Kidney epithelial cell (primary cell): ENCODE measurements at places on chromosomes 4 and X. TPM values are rescaled to one million over a fixed set of nuclear protein-coding genes. Genes with fewer than 3 reads are reported as not detected.

DNA sequence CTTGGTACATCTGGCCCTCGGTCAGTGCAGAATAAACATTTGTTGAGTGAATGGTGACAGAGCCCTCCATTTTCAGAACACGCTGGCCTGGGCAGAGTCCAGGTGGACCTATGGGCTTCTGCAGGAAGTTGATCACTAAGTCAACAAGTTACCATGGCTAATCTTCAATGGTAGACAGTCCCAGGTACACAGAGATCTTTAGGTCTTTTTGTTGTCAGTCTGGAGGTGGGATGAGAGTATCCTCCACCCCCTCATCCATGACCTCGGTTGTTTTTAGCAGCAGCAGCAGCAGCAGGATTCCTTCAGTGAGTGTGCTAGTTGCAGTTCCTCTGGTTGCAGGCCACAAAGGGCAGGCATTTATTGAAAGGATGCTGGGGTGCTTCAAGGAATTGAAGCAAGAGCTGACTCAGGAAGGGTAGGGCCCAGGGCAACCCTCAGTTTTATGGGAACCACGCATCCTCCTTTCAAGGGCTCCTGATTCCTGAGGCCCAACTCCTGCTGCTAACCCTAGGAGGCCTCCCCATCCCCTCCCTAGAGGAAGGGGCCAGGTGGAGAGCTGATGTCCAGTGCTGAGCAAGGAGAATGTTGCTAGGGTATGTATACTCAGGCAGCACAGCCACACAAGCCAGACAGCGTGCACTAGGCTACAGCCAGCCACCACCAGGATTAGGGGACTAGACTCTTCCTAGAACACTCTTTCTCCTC, 1.7 kb upstream of the USP27X start:
- DNase-seq, result no peak

DNA sequence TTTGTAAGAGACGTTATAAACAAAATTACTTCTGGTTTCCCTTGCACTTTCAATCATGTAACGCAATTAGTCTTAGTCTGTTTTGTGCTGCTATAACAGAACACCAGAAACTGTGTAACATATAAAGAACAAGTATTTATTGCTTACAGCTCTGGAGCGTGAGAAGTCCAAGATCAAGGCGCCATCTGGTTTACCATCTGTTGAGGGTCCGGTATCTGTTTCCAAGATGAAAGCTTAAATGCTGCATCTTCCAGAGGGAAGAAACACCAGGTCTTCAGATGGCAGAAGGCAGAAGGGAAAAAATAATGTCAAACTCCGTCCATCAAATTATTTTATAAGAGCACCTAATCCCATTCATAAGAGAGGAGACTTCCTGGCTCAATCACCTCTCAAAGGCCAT, 474.1 kb downstream of the PDGFC start:
- no peak for DNase-seq

- DNase-seq, result no peak
Observed at GRCh38 chrX:44178274-44179053, 165.0 kb downstream of the EFHC2 start.

DNA sequence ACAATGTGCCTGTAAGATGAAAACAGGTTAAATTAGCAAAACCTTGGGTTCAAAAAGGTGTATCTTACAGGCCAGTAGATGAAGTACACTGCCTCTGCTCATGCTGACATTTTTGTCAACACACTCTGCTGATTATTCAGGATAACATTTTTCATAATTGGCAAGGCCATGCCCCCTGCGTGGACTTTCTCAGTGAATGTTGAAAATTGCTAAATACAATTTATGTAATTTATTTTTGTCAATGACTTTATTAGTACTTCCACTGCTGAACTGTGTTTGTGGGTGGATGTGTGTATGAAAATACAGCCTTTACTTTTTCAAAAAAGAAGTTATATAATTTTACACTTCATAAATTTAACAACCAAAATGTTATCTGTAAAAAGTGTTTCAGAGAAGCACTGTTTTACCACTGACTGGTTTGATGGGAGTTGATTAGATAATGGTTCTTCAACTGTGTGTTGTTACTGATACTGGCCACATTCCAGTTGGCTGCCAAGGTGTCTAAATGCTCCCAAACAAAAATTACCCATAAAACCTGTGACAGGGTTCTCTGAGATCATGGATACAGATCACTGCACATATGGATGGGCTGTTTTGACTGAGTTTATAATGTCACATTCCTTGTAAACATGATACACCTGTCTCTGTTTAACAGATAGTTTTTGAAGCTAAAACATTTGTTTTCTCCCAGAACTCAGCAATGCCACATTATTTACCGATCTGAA, 151.9 kb upstream of the SLC7A11 start:
- no peak for DNase-seq

VSIG4 gene
- total RNA-seq, result 0.54 and 2.3 TPM in 2 replicates
